ENCODE measurements at places on chromosomes 11 and 22.

- DNase-seq = no peak
Measured at GRCh38 chr11:17864478-17864941, 129.9 kb downstream of the KCNC1 start.

GRCh38 chr11:116302756-116303155, 470.0 kb downstream of the BUD13 start:
- no peak for DNase-seq

GRCh38 chr11:68337399-68337835, 25.0 kb downstream of the LRP5 start:
- DNase-seq = no peak

DNA sequence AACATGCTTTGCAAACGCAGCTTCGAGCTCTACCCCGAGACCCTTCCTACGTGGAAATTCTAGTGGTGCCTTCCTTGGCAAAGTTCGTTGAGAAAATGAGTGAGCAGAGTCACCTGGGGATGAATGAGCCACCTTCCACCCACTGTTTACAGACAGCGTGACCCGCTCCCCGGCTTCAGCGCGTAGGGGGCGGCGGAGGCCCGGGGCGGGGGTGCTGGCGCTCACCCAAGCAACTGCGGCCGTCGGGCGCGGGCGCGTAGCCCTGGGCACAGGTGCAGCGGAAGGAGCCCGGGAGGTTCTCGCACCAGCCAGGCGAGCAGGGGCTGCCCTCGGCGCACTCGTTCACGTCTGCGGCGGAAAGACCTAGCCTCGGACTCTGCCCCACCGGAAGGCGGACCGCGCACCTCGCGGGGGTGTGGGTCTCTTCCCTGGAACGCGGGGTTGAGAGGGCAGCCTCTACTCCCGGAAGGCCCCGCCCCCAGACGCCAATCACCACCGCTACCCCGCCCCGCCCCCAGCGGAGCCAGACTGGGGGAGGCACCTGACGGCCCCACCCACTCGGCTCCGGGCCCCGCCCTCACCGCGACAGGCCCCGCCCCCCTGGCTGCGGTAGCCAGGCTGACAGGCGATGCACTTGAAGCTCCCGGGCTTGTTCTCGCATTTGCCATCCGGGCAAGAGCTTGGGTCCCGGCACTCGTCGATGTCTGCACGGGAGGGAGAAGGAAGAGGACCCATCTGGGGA, 11.8 kb downstream of the LTBP3 start:
- DNase-seq = peak; percentile 100

- no peak for DNase-seq
Measured at GRCh38 chr11:76772100-76772782, 10.9 kb upstream of the TSKU start.

DNA sequence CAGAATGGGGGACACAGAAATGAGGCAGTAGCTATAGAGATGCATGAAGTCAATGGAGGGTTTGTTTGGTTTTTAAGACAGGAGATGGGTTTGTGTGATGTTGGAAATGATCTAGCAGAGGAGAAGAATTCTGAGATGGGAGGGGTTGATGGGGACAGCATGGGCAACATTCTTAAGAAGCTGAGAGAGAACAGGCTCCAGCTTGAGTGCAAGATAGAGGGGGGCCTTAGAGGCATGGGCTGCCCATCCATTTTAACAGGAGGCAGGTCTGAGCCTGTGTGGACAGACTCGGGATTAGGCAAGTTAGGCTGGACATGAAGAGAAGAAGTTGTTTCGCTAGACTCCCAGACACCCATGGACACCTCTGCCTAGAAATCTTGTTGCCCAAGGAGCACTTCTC, 37.9 kb upstream of the NRIP3 start:
- no peak for DNase-seq

GRCh38 chr11:124193221-124194010, 10.3 kb downstream of the OR10D3 start:
- DNase-seq = no peak

GRCh38 chr11:536841-537621, at the start of gene LRRC56:
Gene LRRC56 (plus strand): TSS chr11:537527. CDS start chr11:540685, 3,158 bp downstream.
- peak; percentile 92 for DNase-seq

- no peak for DNase-seq
Measured at GRCh38 chr22:38730411-38730871, 24.7 kb downstream of the GTPBP1 start.

DNA sequence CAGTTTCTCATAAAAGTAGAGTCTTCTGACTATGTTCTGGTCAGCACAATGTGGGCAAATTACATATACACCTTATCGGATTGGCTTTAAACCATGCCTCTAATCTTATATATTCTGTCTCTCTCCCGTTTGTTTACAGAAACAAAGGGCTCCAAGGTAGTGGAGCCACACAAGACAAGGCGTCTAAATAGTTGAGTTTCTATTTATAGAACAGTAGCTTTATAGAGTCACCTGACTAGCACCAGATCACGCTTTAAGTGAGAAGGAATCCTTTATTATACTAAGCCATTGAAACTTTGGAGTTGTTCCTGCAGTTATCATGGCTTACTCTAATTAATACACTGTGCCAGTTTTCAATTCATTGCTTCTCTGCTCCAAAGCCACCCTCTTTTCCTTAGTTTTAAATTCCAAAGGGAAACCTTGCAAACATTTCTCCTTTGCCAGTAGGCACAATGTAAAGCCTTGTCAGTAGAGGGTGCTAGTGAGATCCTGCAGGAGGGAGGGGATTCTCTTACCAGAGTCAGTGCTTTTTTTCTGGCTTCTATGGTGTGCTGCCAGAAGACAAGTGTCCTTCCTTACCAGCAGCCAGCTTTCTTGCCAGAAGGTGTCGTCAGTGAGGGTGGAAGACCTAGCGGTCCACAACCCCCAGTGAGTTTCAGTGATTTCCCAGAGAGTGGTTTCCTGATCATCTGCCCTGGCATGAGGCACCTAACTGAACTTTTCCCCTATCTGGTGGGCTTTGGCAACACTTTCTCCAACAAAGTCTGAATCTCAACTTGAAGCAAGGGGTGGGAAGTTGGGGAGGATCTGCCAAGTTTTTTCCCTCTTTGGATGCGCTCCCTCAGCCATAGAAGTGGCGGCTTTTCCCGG, 71.7 kb downstream of the RAB38 start:
- DNase-seq = peak; percentile 17

DNA sequence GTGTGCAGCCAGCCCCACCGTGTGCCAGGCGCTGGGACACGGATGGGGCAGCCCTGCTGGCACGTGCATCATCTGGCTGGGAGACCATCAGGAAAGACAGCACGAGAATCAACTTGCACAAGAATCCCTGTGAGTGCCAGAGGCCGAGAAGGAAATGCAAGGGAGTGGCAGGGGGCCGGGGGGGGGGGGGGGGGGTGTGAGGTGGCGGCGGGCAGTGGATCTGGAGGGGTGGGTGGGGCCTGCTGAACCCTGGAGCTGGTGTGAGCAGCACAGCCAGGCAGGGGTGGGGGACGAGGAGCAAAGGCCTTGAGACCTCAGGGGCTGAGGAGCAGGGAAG, 14.0 kb upstream of the FLRT1 start:
- DNase-seq = no peak

GRCh38 chr11:63032457-63032856, 16.8 kb upstream of the SLC22A8 start:
- DNase-seq = no peak

DNA sequence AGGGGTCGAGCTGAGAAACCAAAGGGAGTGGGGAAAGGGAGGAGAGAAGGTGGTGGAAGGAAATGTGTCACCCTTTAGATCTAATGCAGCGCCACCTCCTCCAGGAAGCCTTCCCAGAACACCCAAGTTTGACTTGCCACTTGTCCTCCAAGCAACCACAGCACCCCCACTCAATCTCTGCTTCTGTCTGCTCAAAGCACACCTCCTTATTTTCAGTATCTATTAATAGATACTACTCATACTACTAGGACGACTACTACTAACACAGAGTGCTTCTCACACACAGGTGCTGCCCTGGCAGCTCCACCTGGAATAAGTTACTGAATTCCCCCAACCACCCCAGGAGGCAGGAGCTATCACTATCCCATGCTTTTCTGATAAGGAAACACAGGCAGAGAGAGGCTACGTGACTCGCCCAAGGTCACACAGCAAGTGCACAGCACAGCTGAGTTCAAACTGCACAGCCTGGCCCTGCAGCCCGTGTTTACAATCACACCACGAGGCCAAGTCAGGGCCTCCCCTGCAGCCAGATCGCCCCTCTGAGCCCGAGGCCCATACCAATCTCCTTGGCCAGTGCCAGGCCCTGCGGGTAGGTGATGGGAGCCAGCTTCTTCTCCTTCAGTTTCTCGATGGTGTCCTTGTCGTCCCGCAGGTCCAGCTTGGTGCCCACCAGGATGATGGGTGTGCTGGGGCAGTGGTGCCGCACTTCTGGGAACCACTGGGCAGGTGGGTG, 13.2 kb downstream of the RAC2 start:
- DNase-seq = peak; percentile 62
